Fibroblast of skin of left biceps (primary cell): ENCODE measurements at places on chromosomes 2 and 18.
A peak's percentile ranks its signal among the peaks of the same experiment; 100 is the strongest.

- no peak for DNase-seq
Observed at GRCh38 chr2:215171796-215172195, 33.4 kb upstream of the ABCA12 start.

DNA sequence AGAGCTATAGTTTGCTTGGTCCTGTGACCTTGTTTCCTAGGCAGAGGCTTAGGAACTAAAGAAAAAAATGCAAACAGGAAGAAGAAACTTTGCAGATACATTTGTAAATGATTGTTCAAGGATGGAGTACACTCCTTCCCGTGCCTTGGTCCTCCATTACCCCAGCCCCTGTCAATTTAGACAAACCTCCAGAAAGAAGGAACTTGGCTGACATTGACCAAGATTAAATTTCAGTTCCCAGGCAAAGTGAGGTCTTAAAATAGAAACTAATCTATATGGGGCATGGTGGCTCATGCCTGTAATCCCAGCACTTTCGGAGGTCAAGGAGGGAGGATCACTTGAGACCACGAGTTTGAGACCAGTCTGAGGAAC, 179.9 kb upstream of the FN1 start:
- no peak for DNase-seq

DNA sequence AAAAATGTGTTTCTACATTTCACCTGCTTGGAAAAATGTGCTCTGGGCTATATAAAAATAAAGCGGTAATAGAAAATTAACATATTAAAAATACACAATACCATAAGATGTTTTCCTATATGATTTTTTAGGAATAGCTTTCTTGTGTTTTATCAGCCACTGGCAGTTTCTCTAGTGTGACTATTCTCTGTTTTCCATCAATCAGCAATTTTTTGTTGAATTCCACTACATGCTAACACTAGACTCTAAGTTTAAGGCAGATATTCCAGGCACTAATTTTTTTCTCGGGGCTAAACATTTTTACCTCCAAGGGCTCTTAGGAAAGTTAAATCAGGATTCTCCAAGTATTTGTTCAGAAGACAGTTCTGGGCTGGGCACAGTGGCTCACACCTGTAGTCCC, 140.5 kb downstream of the SPHKAP start:
- no peak for DNase-seq

DNA sequence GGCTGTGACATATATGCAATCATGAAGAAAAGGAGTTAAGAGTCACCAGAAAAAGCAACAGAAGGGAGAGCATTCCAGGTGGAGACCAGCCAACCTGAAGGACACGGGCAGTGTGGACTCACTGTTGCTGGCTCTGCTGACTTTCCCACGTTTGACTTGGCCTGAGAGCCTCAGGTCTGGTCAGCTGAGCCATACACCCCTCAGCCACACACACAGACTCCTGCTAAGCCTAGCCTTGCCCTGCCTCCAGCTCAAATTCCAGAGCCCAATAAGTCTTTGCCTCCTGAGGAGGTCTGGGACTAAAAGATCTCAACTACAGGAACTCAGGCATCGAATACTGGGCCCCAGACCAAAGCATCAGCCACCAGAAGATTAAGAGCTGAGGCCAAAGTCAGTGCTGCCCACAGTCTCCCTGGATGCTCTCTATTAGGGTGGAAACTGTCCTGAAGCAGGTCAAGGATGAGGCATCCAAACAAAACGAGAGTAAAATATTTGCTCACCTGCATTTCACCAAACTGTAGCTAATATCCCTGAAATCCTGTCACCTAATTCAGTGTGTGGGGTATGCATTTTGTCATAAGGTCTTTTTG, 23.3 kb downstream of the CACNB4 start:
- no peak for DNase-seq

DNA sequence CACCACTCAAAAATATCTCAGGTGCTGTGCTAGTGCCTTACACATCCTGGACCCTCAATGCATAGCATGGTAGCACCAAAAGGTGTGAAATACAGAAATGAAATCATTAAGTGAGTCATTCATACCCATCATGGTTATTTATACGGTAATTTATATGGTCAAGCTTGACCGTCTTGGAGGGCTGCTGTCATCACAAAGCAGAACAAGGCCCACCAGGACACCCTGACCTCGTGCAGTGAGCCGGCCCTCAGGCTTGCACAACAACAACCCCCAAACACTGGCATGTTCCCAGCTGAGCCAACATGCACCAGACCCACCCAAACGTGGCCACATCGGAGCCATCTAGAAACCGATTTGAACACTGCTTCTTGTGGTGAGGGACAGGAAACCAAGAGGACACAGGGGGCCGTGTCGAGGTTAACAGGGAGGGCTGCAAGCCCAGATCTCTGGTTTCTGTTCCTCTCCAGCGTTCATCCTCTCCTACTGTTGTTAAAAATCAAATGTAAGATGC, 378.5 kb upstream of the ID2 start:
- no peak for DNase-seq

GRCh38 chr2:43551990-43552389, 43.8 kb downstream of the THADA start:
- no peak for DNase-seq

DNA sequence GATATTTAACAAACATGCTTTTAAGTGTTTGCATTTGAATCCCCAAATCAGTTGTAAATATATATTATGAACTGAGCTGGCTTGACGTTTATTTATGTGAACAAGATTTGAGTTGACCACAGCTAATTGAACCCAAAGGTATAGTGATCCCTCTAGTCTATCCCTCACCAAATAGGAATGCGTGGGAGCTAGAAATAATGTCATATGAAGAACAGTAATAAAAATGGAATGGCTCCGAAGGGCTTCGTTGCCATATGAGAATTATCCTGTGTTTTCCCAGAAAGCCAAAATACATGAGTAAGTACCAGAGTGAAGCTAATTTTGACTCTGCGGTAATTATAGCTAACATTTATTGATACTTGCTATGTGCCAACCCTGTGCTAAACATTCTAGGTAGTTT, 142.7 kb downstream of the ADCYAP1 start:
- no peak for DNase-seq

- no peak for DNase-seq
Observed at GRCh38 chr18:28789502-28789901, 612.6 kb upstream of the CDH2 start.

GRCh38 chr2:209633911-209634310, 137.7 kb upstream of the UNC80 start:
- DNase-seq, result no peak

- DNase-seq, result no peak
Observed at GRCh38 chr18:4987452-4988405, 209.3 kb downstream of the AKAIN1 start.

GRCh38 chr18:70371908-70372307, 83.1 kb downstream of the SOCS6 start:
- no peak for DNase-seq

DNA sequence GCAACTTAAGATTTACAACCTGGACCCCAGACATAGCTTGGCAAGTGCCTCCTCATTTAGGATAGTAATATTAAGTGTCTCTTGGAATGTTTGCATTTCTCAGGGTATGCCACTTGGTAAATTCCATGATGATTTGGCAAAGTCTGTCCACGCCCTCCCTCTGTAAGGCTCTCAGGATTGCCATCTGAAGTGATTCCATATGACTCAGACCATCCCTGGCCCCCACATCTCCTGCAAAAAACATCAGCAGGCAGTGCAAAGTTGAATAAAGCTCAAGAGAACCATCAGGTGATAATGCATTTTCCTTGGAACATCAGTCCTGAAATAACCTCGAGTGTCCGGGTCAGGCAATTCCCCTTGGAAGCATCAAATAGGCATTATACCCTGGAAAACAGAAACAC, 27.1 kb upstream of the PIEZO2 start:
- DNase-seq, result no peak

- DNase-seq, result no peak
Observed at GRCh38 chr2:211513446-211513845, 957.0 kb downstream of the CPS1 start.

GRCh38 chr2:240212425-240213225, 72.2 kb upstream of the OTOS start:
- DNase-seq, result no peak

GRCh38 chr2:95525294-95526035, 40.9 kb upstream of the TRIM43B start:
- no peak for DNase-seq

DNA sequence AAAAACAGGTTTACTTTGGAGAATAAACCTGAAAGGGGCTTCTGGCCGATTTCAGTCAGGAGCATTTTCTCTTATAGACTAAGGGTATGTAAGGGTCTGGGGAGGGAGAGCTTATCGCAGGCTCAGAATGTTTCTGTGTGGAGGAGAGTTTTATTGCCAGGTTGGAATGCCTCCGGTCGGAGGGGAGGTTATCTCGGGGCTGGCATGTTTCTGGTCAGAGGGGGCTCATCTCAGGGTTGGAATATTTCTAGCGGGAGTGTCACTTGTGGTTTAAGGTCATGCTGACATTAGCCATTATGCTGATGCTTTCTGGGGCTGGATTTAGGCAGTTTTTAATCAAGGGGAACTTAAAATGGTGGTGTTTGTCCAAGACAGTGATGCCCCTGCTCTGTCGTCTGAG, 333.6 kb downstream of the METTL4 start:
- DNase-seq, result no peak

DNA sequence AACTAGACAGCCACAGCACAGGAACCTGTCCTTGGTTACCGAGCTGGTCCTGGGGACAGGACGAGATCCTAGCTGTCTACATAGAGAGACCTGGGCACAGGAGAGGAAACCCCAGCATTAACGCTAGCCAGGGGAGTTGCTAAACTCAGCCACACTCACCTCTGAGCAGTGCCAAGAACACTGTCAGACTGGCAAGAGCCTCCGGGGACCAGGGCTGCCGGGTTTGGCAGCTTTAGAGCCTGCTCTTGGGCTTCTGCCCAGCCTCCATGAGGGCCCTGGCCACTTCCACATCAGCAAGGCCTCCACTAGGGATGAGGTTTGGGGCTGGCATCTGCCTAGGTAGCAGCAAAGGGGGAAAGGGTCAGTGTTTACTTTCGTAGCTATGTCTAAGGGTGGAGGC, 6.7 kb downstream of the TMBIM1 start:
- DNase-seq, result no peak

DNA sequence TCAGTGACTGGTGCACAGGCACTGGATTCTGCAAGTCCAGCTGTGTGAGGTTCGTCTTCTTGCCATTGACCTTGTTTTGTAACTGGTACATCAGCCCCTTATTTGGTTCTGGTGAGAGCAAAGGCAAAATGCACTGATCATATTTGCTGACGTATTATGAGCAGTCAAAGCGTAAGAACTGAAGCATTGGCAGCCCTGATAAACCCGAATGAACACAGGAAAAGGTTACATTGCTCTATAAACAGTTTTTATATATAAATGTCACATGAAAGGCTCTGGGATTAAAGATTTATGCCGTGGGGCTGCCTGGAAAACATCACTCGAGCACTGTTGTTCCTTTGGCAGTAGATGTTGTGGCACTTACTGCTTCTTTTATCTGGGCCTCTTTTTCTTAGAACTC, 167.9 kb downstream of the IRS1 start:
- DNase-seq, result no peak

GRCh38 chr2:205837663-205838062, 155.4 kb downstream of the NRP2 start:
- no peak for DNase-seq

GRCh38 chr18:61666876-61667590, 225.8 kb downstream of the RNF152 start:
- no peak for DNase-seq

- no peak for DNase-seq
Observed at GRCh38 chr18:39340418-39340817, 1774.8 kb upstream of the CELF4 start.

DNA sequence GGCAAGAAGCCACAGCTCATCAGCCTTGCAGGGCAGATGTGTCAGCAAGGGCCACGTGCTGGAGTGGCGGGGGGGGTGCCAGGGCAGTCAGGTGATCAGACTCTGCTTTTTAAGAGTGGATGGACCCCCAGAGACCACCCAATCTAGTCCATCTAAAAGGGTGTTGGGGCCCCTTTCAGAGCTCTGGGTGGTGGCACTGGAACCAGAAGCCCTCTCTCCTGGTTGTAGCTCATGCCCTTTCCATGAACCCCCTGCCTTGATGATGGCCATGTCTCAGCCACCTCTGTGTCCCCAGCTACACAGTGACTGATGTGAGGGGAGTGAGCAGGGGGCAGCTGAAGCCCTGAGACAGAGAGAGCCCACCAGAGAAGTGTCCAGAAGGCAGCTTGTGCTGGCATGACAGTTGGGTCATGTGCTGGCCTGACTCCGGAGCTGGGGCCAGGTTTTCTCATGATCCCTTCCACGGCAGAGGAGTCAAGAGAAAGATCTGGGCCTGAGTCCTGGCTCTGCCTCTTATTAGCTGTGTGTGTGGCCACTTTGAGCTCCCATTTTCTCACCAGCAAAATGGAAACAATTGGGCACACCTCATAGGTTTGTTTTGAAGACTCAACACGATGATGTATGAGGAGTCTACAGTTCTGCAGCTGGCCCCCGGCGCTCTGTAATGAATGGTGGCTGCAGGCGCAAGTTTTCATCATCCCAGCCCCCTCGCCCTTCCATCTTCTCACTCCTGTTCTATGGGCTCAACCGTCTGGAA, 195.7 kb downstream of the ZFP36L2 start:
- no peak for DNase-seq

GRCh38 chr2:161975062-161975812, 98.8 kb downstream of the DPP4 start:
- no peak for DNase-seq

- no peak for DNase-seq
Observed at GRCh38 chr2:128794285-128794684, 475.6 kb upstream of the HS6ST1 start.

DNA sequence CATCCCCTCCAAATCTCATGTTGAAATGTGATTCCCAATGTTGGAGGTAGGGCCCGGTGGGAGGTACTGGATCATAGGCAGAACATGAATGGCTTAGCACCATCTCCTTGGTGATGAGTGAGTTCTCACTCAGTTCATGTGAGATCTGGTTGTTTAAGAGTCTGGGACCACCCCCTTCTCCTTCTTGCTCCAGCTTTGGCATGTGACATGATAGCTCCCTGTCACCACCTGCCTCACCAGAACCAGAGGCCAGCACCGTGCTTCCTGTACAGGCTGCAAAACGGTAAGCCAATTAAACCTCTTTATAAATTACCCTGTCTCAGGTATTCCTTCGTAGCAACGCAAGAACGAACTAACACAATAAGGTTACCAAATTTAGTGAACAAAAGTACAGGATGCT, 95.4 kb downstream of the ZBTB7C start:
- no peak for DNase-seq

- DNase-seq, result peak; percentile 18
Observed at GRCh38 chr18:5393779-5394178, 98.3 kb upstream of the ZBTB14 start.
